ENCODE measurements at places on chromosomes 12 and 14. TPM values are rescaled to one million over a fixed set of nuclear protein-coding genes. Genes with fewer than 3 reads are reported as not detected.

GRCh38 chr14:104658325-104658712 is 31.1 kb upstream of the INF2 start:
- DNase-seq = no peak

DNA sequence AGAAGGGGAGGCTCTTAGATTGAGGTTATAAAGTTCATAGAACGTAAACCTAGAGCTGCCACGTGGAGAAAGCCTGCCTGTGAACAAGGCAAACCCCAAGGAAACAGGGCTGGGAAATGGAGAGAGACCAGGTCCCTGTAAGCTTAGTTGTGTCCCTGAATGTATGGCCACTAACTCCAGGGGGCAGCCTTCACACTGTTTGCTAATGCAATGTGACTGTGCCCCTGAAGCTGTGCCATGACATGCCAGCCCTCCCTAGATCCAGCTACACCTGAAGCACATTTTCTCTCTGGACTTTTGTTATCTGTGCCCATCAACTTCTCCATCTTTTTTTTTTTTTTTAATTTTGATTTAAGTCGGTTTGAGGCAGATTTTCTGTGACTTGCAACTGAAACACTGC is 60.6 kb upstream of the TMCC3 start:
- peak; percentile 59 for DNase-seq

Gene RIMBP2
- not detected for total RNA-seq

Gene C12orf76
- 13.4 TPM for total RNA-seq

GRCh38 chr14:105850853-105851581 is 324.6 kb downstream of the TMEM121 start:
- DNase-seq = no peak

DNA sequence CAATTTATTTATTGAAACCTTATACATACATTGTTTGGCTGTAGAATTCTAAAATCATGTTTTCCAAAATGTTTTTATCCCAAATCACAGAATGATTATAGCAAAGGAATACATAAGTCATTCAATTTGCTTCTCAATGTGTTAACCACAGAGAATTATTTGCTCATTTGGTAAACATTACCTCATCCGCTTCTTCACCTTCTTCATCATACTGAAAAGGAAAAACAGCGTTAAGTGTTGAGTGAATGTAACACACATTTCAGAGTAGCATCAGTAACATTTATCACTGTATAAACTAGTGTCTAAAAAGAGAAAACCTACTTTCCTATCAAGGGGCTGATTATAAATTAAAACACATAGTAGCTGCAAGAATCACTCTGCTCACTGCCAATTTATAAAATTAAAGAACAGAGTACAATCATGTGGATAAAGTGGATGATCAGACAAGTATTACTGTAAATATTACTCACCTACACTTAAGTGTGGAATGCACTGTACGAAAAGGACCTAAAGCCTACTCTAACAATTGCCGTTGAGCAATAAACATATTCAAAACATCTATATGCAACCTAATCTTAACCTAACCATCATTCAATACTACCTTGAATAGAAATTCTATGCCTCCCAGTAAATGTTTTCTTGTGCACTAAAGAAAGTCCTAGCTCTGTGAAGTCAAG is 18.1 kb upstream of the PHLDA1 start:
- DNase-seq = no peak

DNA sequence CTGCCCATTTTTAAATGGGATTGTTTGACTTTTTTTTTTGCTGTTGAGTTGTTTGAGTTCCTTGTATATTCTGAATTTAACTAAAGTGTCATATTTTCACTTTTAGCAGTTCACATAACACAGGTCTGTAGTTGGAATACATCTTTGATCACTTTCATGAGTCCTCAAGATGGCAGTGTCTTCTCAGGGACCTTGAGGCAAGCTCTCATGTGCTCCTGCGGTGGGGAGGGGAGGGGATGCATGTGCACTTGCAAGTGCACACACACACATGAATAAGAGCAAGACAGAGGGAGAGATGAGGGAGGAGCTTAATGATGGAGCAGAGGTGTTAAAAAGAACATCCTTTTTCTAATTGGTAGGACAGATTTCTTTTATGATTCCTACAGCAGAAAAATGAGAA is 291.4 kb upstream of the OR4E1 start:
- DNase-seq = no peak

Gene MMAB
- total RNA-seq = 59.2 TPM

GRCh38 chr12:114784526-114784925 is 100.6 kb upstream of the TBX3 start:
- DNase-seq = no peak

Gene SLC10A1
- total RNA-seq = not detected

DNA sequence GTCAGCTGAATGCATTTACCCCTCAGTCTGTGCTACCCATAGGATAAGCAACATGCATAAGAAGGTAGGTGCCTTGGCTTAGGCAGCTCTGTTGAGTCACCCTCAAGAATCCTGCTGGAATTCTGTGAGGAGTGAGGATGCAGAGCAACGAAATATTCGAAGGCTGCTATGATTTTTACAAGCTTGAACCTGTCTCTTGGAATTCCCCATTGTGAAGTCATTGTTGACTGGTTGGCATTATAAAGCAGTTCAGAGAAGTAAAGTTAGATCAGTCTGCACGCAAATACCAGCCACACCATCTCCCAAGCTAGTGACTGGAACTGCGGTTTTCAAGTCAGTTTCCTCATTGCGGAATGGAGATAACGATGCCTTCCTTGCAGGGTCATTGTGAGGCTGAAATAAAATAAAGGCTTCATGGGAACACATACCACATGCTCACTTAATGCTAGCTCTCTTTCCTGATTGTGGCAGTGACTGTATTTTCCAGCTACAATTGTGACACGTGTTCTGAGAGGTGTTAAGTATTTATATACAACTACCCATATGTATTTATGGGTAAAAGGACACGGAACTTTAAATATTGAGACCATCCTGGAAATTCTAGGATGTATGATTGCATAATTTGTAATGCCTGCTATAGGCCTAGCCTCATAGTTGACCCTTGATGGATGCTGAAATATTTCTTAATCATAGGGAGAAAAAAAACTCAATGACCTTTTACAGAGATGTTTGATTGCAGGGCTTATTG is 96.7 kb downstream of the ETV6 start:
- DNase-seq = peak; percentile 90

GRCh38 chr14:54168489-54168888 is 211.9 kb upstream of the BMP4 start:
- no peak for DNase-seq

Gene MIP
- total RNA-seq = not detected

DNA sequence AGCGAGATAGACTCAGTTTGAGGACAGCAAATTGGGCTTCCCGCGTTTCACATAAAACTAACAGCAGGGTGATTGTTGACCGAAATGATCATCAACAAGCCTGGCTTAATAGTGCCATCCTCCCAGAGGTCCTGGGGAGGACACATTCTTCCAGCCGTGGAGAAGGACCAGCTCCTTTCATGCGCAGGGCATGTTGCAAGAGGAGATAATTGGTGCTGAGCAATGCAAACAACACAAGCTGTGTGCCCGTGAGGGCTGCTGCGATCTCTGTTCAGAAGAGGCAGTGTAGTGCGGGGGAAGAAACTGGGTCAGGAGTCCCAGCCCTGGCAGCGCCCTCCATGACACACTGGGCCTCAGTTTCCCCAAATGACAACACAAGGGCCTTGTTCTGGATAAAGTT is 54.3 kb downstream of the CCDC85C start:
- no peak for DNase-seq

- no peak for DNase-seq
These were observed 320.7 kb downstream of the PAWR start for GRCh38 chr12:79370021-79370420.

DNA sequence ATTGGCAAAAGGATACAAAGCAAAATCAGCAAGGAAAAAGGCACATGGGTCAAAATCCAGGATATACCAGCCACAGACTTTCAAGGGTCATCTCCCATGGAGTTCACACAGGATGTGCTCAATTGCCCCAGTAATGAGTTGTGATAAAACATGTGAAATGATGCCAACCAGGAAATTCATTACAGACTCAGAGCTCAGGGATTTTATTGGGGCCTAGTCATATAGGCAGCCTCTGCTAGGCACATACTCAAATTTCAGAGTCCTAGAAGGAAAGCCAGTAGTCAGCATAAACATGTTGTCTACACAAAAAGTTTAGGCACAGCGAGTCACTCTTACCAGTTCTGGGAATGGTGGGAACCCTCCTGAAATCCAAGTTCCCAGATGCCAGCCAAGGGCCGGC is 64.4 kb upstream of the OSBPL8 start:
- DNase-seq = no peak

Gene SERPINA9
- not detected for total RNA-seq

Gene LRRK2
- total RNA-seq = 4.5 TPM

- no peak for DNase-seq
These were observed 10.9 kb upstream of the PCED1B start for GRCh38 chr12:47068539-47068938.

Gene FICD
- 15.2 TPM for total RNA-seq

Measured in MCF 10A (cell line).